Activated CD4-positive, alpha-beta T cell treated with anti-CD3 and anti-CD28 coated beads for 24 hours (primary cell): ENCODE measurements at places on chromosomes 5 and 9.

GRCh38 chr9:113501129-113501686, 37.7 kb downstream of the RGS3 start:
- DNase-seq = no peak

- no peak for DNase-seq
These were observed 25.2 kb downstream of the OCLN start for GRCh38 chr5:69517763-69518212.

- DNase-seq = no peak
These were observed 157.5 kb downstream of the MAPKAP1 start for GRCh38 chr9:125549465-125549871.

GRCh38 chr5:73103870-73104299, 16.5 kb upstream of the TMEM171 start:
- no peak for DNase-seq
